ENCODE measurements at places on chromosomes 13 and 19. TPM values are rescaled to one million over a fixed set of nuclear protein-coding genes. Genes with fewer than 3 reads are reported as not detected.

SCN1B gene
- total RNA-seq: 7.7 TPM

C5AR1 gene
- 28.3 TPM for total RNA-seq

ZSCAN1 gene
- 0.47 TPM for total RNA-seq

MCEMP1 gene
- total RNA-seq: 26.4 TPM

SMIM24 gene
- total RNA-seq: not detected

TMEM145 gene
- total RNA-seq: 0.32 TPM

CABP5 gene
- not detected for total RNA-seq

KLK5 gene
- total RNA-seq: not detected

GRCh38 chr13:103351035-103351828 lies 285.0 kb upstream of the SLC10A2 start:
- no peaks in the 10 kb centered on the region for H3K36me3 ChIP-seq
- no peaks in the 10 kb centered on the region for H3K27me3 ChIP-seq
- no peak overlapping the region for H3K27ac ChIP-seq

DNA sequence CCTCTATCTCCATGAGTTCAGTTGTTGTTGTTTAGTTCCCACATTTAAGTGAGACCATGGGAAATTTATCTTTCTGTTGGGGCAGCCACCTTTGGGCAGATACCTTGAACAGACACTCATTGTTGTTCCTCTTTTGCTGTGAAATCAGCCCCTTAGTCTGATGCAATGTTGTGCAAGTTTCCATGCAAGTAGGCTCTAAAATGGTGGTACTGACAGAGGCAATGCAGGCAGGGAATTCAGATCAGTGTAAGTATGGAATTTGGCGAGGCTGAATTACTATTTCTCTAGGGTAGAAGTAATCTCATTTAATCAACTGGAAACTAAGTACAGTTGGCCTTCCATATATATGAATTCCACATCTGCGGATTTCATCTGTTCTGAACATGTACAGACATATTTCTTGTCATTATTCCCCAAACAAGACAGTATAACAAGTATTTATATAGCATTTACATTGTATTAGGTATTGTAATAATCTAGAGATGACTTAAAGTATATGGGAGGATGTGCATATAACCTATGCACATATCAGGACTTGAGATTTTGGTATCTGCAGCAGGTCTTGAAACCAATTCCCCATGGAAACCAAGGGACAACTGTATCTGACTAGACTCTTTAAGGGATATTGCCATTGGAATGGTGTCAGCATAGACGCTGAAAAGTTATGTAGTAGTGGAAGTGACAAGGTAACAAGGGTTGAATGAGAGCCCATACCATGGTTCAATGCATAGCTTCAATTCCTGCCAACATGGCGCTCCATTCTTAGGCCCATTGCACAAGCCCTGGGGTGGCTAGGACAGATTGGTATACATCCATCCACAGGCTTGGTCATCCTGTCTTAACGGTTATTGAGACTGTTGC lies 281.5 kb upstream of the HTR2A start:
- H3K27ac ChIP-seq: no peak overlapping the region
- H3K4me1 ChIP-seq: no peaks in the 10 kb centered on the region
- DNase-seq: no peak
- no peaks in the 10 kb centered on the region for H3K27me3 ChIP-seq
- H3K4me3 ChIP-seq: no peak overlapping the region
- no peaks in the 10 kb centered on the region for H3K36me3 ChIP-seq

- H3K36me3 ChIP-seq: no peaks in the 10 kb centered on the region
- H3K27me3 ChIP-seq: no peaks in the 10 kb centered on the region
- H3K4me3 ChIP-seq: no peak overlapping the region
- DNase-seq: no peak
- no peaks in the 10 kb centered on the region for H3K4me1 ChIP-seq
Observed at GRCh38 chr13:46475541-46475991, 77.4 kb upstream of the LRCH1 start.

DNA sequence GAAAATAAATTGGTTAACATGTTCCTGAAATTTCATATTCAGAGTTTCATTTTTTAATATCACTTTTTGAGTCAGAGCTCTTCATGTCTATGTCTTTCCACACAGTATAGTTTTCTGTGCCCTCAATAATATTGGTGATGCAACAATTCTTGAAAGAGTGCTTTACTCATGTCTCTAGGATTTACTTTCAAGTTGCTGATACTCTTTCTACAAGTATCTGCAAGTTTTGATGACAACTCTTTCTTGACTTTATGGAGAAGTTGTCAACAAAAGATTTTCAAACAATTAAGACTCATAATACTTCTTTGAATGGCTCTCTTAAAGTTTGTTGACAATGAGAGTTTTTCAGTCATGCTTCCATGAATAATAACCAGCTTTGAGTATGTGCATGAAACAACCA lies 561.7 kb downstream of the DIAPH3 start:
- no peaks in the 10 kb centered on the region for H3K36me3 ChIP-seq
- DNase-seq: no peak
- no peaks in the 10 kb centered on the region for H3K27me3 ChIP-seq

GRCh38 chr13:108961542-108962125 lies 332.2 kb downstream of the MYO16 start:
- H3K27me3 ChIP-seq: no peaks in the 10 kb centered on the region
- H3K36me3 ChIP-seq: no peaks in the 10 kb centered on the region
- no peaks in the 10 kb centered on the region for H3K4me1 ChIP-seq

- H3K4me3 ChIP-seq: no peak overlapping the region
- no peak for DNase-seq
- H3K27me3 ChIP-seq: peaks cover 61% of the 10 kb centered on the region
- H3K36me3 ChIP-seq: no peaks in the 10 kb centered on the region
Observed at GRCh38 chr19:35294859-35295791, 3.2 kb downstream of the MAG start.

DNA sequence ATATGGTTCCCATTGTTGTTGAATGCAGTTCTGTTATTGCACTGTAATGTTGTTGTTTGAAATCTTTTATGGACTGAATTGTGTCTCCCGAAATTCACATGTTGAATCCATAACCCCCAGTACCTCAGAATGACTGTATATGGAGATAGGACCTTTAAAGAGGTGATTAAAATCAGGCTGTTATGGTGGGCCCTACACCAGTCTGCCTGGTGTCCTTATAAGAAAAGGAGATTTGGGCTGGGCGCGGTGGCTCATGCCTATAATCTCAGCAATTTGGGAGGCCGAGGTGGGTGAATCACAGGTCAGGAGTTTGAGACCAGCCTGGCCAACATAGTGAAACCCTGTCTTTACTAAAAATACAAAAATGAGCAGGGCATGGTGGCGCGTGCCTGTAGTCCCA lies 7.4 kb downstream of the CXCL17 start:
- DNase-seq: no peak
- H3K4me1 ChIP-seq: peaks cover 10% of the 10 kb centered on the region
- no peaks in the 10 kb centered on the region for H3K27me3 ChIP-seq
- H3K4me3 ChIP-seq: no peak overlapping the region
- no peaks in the 10 kb centered on the region for H3K36me3 ChIP-seq

GRCh38 chr19:12607631-12608030 lies 3.0 kb downstream of the ZNF490 start:
- no peak overlapping the region for H3K4me3 ChIP-seq
- H3K27ac ChIP-seq: no peak overlapping the region
- DNase-seq: no peak
- H3K4me1 ChIP-seq: peaks cover 11% of the 10 kb centered on the region
